ENCODE measurements at places on chromosomes 5 and 9.
A peak's percentile ranks its signal among the peaks of the same experiment; 100 is the strongest.

DNA sequence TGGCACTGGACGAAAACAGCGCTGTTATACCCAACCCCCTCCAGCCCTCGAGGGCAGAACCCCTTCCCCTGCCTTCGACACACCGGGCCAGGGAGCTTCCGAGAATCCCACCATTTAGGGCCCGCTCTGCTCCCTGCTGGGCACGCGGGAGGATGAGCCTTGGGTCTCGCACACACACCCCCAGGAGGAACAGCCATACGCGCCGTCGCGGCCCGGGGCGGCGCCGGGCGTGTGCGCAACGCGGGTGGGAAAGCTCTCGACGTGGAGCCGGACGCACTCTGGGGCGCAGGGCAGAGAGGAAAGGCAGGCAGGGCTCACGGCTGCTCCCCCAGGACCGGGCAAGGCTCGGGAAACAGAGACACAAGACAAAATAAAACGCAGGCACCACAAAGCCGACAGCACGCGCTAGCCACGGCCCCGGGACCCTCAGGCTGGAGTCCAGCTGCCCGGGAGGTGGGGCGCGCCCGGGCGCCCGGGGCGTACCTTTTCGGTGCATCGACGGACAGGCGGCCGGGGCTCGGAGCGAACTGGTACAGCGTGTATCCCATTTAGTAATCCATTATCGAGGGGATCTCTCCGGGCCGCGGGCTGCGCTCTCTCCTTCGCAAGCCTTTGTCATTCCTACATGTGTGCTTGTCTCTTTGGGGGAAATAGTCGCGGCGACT, 789 bp downstream of the SEMA6A start:
- no peak for DNase-seq

GRCh38 chr5:36599986-36600779, 6.2 kb upstream of the SLC1A3 start:
- DNase-seq, result no peak

DNA sequence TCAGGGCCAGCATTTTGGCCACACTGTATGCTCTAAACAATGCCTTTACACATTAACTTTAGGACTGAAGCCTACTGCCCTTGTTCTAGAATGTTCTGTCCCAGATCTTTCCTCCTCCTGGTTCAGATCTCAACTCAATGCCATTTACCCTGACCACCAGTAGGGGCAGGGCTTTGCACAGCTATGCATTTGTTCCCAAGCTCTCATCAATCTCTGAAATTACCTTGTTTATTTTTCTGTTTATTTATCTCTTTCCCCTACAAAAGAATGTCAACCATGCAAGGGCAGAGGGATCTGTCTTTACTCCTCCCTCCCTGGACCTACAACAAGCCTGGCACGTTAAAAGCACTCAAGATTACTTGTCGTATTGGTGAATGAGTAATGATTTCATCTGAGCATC, 612.9 kb downstream of the BNC2 start:
- no peak for DNase-seq

DNA sequence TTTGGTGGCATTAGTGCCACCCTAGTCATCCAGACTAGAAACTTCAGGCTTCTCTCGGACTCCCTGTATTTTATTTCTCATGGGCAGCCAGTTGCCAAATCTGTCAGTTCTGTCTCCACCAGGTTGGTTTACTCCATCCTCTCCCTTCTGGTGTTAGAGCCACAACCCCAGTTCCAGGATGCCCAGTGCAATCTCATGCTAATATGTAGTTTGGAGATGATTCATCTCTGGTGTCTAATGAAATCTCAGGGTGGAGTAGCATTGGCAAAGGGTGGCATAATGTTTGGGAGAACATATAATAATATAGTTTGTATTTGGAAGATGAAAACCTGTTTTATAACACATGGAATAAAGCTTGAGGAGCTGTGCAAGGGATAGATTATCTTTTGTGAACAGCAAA, 30.2 kb downstream of the SLC46A2 start:
- no peak for DNase-seq

- DNase-seq, result no peak
Measured at GRCh38 chr5:91048073-91048472, 335.0 kb downstream of the ARRDC3 start.

- no peak for DNase-seq
Measured at GRCh38 chr9:131524665-131525315, 6.3 kb downstream of the UCK1 start.

DNA sequence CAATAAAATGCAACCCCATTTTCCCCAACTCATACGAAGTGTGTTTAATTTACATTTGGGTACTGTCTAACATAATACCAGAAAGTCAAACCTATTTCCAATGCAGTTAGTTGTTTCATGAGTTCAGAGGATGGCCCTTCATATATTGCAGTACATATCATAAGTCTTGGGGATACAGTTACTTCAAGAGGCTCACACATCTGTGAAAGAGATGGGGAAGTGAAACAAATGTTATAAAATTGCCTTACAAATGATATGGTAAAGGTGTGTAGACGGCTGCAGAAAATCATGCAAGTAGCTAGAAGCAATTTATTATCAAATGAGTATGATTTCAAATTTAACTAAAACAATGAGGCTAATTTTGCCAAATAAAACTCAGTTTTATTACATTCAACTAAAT, 219.0 kb upstream of the CDH12 start:
- DNase-seq, result no peak

DNA sequence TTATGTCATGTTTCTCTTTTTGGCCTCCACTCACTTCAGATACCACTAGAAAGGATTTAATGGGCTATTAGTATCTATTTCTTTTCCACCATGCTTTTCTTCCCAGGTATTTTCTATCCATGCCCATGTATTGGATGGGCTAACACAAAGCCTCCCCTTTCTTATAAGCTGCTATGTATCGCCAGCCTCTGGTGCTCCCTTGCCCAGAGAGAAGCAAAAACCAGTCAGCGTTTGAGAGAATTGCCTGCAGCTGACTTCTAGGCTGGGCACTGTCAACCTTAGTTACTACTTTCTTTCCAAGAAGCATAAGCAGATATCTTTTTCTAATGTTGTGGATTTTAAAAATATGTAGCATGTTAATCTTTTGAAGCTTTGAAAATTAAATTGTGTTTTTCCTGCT, 30.2 kb upstream of the HSPB3 start:
- no peak for DNase-seq

- peak; percentile 46 for DNase-seq
Measured at GRCh38 chr9:114662081-114662989, 4.7 kb upstream of the TEX53 start.

DNA sequence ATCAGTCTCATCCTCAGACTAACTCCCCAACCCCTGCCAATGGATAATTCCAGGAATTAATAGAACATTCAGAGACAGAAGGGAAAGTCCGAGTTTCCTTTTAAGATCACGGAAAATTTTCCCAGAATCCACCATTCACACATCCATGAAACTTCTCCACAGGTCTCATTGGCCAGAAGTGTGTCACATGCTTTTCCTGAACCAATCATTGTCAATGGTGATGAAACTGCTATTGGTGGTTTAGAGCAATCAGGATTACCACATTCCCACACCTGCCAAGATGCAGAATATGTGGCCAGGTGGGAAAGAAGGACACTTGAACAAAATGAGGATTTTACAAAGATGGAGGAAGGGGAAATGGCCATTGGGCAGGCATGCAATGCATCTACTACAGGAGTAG, 29.3 kb upstream of the SNX2 start:
- no peak for DNase-seq

GRCh38 chr5:58107704-58108103, 352.2 kb downstream of the PLK2 start:
- no peak for DNase-seq

- no peak for DNase-seq
Measured at GRCh38 chr9:16367605-16368231, 502.8 kb downstream of the BNC2 start.

DNA sequence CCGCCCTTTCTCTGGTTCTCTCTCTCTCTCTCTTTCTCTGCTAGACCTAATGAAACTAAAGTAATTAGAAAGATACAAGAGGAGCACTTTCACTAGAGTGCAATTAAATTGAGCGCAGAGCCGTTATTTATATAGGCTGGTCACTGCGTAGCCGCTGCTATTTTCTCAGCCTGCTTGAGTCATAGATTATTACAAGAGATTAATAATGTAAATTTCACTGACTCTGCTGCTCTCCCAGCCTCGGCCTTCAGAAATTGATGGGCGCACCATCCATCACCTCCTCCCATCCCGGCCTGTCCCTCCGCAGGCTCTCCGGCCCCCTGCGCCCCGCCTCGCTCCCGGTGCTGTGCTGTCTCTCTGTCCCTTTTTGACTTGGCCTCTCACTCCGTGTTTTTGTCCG, 268.0 kb upstream of the MVB12B start:
- DNase-seq, result no peak

DNA sequence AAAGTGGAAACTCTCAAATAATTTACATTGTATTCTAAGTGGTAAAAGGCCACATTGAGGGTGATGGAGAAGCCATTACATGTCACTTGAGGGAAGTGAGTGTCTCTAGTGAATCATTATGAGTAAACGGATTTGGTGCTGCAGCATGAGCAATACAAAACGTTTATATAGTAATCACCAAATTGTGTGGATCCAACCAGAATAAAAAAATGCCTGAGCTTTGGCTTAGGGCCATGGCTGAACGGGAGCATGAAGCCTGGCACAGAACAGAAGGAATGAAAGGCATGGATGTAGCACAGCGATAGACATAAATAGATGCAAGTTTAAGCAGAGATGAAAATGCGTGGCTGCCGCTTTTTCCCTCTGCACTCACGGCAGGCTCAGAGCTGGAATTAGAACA, 58.3 kb downstream of the PTTG1 start:
- DNase-seq, result no peak

- no peak for DNase-seq
Measured at GRCh38 chr5:54093081-54093492, 217.3 kb downstream of the ARL15 start.

DNA sequence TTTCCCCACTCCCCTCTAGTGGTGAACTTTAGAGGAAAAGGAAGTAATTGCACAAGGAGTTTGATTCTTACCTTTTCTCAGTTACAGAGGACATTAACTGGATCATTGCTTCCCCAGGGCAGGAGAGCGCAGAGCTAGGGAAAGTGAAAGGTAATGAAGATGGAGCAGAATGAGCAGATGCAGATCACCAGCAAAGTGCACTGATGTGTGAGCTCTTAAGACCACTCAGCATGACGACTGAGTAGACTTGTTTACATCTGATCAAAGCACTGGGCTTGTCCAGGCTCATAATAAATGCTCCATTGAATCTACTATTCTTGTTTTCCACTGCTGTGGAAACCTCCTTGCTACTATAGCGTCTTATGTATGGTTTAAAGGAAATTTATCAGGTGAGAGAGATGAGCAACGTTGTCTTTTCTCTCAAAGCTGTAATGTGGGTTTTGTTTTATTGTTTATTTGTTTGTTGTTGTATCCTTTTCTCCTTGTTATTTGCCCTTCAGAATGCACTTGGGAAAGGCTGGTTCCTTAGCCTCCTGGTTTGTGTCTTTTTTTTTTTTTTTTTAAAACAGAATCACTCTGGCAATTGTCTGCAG, 25.3 kb downstream of the SLC22A5 start:
- no peak for DNase-seq

GRCh38 chr9:86286278-86286677, 3.9 kb upstream of the ISCA1 start:
- no peak for DNase-seq

DNA sequence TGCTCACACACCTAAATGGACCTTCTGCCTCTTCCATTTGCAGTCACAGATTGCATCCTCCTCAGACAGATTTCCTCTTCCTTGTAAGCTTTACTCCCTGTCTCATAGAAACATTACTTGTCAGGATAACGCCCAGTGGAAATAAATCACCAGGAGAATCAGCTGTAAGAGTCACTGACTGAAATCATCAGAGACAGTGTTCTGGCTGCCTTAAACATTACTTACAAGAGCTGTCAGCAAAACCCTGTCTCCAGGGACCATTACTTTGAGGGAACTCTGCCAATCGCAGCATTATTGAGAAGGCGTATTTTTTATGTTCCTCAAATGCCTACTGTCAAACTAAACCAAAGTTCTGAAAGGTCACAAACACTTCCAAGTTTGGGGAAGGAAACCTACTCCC, 5.9 kb downstream of the DPYSL3 start:
- DNase-seq, result no peak

- DNase-seq, result no peak
Measured at GRCh38 chr5:76986825-76987526, 34.1 kb downstream of the CRHBP start.

DNA sequence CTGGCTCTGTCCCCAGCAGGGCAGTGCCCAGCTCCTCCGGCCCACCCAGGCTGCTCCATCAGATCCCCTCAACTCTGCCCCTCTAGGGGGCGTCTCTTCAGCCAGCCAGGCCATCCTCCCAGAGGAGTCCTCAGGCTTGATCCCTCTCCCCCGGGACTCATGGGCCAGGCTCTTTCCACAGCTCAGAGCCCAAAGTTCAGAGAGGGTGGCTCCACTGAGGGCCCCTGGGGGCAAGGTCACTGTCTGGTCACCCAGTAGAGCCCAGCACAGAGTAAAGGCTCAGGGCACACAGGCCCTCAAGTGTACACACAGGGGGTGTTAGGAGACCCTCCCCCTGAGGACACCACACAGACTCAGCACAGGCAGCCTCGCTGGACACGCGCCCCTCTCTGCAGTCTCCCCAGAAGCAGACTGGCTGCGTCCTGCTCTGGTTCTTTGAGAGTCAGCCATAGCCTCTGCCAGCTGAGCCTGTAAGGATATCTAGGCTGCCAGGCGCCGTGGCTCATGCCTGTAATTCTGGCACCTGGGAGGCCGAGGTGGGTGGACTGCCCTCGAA, 64.8 kb downstream of the PAX5 start:
- no peak for DNase-seq

DNA sequence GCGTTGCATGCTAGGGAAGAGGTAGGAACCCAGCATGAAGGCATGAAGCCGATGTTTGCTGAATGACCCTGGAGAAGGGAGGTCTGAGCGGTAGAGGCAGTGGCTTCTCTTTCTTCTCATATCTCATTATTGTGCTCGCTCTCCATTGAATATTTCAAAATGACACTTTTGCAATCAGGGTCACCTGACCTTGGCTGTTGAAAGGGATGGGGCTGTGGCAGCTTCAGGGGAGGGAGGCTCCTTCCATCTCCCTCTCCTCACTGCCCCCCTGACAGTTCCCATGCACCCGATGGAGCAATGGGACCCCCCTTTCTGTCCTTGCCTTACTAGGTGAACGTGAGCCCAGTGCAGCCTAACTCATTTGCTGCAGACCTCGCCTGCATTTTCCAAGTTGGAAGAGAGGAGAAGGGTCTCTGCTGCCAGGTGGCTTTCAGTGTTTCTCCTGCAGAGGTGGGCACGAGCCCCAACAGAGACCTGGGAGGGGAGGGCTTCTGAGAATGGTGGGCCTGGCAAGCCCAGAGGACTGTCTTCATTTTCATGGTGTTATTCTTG, 17.9 kb downstream of the STC2 start:
- no peak for DNase-seq

GRCh38 chr9:114852050-114852594, 46.3 kb upstream of the TNFSF15 start:
- peak; percentile 0 for DNase-seq

- DNase-seq, result no peak
Measured at GRCh38 chr5:159101685-159102084, 2.0 kb upstream of the EBF1 start.

GRCh38 chr5:174328631-174329299, 283.3 kb downstream of the NSG2 start:
- DNase-seq, result no peak

Data from midbrain (tissue), 1 donor.